ENCODE measurements at places on chromosomes 2 and 18. TPM values are rescaled to one million over a fixed set of nuclear protein-coding genes. Genes with fewer than 3 reads are reported as not detected.

GRCh38 chr2:15223887-15224286, 337.2 kb downstream of the NBAS start:
- H3K36me3 ChIP-seq = peaks cover 27% of the 10 kb centered on the region
- no peaks in the 10 kb centered on the region for H3K27me3 ChIP-seq
- H3K27ac ChIP-seq = no peak overlapping the region
- H3K4me1 ChIP-seq = no peaks in the 10 kb centered on the region
- no peak for DNase-seq

LHCGR gene
- not detected for total RNA-seq

DNA sequence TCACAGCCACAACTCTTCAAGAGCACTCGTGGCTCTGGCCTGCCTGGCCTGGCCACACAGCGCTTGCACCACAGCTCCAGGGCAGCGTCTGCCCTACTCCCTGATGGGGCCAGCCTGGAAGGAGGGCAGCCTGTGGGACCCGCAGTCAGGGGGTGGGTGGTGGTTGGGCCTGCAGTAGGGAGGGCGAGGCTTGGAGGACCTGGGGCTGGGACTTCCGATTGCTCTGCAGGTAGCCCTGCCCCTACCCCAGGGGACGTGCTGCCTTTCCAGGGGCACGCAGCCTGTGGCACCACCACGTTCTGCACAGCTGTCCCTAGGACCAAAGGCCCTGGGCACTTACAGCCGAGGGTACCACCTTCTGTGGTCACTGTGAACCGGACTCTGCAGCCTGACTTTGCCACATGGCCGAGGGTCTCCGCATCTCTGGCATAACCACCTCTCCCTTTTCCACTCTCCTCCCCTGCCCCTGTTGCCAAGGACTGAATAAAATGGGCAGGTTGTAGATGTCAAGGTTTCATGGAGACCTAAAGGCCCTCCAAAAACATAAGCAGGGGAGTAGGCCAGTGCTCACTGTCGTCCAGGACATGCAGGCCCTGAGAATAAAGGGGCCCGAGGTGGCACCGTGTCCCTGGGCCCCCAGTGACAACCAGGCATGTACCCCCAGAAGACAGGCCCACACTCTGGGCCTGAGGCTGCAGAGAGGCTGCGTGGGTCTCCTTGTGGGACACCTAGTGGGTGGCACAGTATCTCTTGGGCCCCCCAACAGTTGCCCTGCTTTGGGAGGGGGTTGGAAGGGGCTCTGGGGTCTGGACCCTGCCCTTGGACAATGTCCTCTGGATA, 87.3 kb downstream of the INHBB start:
- no peaks in the 10 kb centered on the region for H3K4me1 ChIP-seq
- no peaks in the 10 kb centered on the region for H3K36me3 ChIP-seq
- no peak for DNase-seq
- no peak overlapping the region for H3K4me3 ChIP-seq
- no peak overlapping the region for H3K27ac ChIP-seq

VWA3B gene
- not detected for total RNA-seq

TMEFF2 gene
- total RNA-seq = not detected

COLEC12 gene
- total RNA-seq = 12.2 TPM

- no peaks in the 10 kb centered on the region for H3K27me3 ChIP-seq
- no peak for DNase-seq
- H3K36me3 ChIP-seq = peaks cover 6% of the 10 kb centered on the region
- H3K27ac ChIP-seq = peak overlapping the region; percentile 37
These were observed 25.3 kb downstream of the CRIM1 start for GRCh38 chr2:36380624-36381481.

- no peaks in the 10 kb centered on the region for H3K36me3 ChIP-seq
- peaks cover 22% of the 10 kb centered on the region for H3K4me1 ChIP-seq
- peaks cover 7% of the 10 kb centered on the region for H3K27me3 ChIP-seq
- H3K4me3 ChIP-seq = peak within 1 kb of the TSS; percentile 65
- DNase-seq = no peak
These were observed at the start of gene TMEM163 for GRCh38 chr2:134718817-134719814. Gene TMEM163, minus strand, starts transcription at chr2:134719000.

CD8B gene
- 5.5 TPM for total RNA-seq

GRCh38 chr2:133063775-133064174, 393.8 kb upstream of the LYPD1 start:
- no peak overlapping the region for H3K4me3 ChIP-seq
- H3K36me3 ChIP-seq = no peaks in the 10 kb centered on the region
- H3K27ac ChIP-seq = no peak overlapping the region
- no peak for DNase-seq
- H3K27me3 ChIP-seq = no peaks in the 10 kb centered on the region

GRCh38 chr18:75477900-75478299, 50.4 kb upstream of the SMIM21 start:
- no peak overlapping the region for H3K4me3 ChIP-seq
- H3K36me3 ChIP-seq = no peaks in the 10 kb centered on the region
- H3K27ac ChIP-seq = no peak overlapping the region
- DNase-seq = no peak

GRCh38 chr18:26662996-26663395, 114.6 kb upstream of the KCTD1 start:
- no peak overlapping the region for H3K4me3 ChIP-seq
- no peak overlapping the region for H3K27ac ChIP-seq
- no peak for DNase-seq
- no peaks in the 10 kb centered on the region for H3K36me3 ChIP-seq

DNA sequence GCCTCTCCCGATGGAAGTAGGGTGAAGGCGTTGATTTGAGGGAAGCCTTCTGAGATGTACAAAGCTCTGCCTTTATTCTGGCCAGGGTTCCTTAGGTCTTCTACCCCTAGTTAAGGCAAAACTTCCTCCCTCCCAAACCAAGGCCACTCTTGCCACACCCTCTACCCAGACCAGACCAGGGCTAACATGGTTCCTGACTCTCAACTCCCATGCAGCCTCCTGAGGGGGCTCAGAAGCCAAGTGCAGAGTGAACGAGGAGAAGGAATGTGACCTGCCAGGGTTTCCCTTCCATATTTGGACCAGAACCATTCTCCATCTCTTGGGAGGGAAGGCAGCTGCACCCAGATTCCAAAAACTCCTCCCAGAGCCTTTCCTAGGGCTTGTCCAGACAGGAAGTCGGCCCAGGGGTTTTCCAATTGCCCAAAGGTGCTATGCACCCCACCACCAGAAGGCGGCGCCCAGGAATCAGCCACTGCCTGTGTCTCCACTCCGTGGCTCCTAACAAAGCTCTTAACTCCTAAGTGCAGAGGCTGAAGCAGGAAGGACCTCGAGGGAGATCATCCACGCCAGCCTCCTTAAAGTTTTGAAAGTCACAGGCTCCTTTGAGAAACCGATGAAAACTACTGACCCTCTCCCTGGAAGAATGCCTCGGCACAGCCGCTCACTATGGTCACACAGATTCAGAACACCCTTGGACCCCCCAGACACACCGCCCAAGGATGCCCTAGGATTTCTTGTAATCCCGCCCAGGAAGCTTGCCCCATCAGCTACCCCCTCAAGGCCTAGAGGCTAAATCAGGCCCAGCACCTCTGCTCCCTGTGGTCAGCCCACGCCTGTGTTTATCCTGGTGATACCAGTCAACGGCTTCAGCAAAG, 157.8 kb downstream of the SMAD2 start:
- H3K27me3 ChIP-seq = no peaks in the 10 kb centered on the region
- no peaks in the 10 kb centered on the region for H3K4me1 ChIP-seq
- no peak for DNase-seq
- H3K27ac ChIP-seq = no peak overlapping the region
- no peak overlapping the region for H3K4me3 ChIP-seq
- H3K36me3 ChIP-seq = no peaks in the 10 kb centered on the region

GRCh38 chr2:25041307-25041927, 459 bp upstream of the EFR3B start:
- H3K27ac ChIP-seq = peak overlapping the region; percentile 62
- no peaks in the 10 kb centered on the region for H3K36me3 ChIP-seq
- peaks cover 40% of the 10 kb centered on the region for H3K27me3 ChIP-seq
- H3K4me1 ChIP-seq = peaks cover 14% of the 10 kb centered on the region
- DNase-seq = no peak

- peaks cover 11% of the 10 kb centered on the region for H3K4me1 ChIP-seq
- no peak overlapping the region for H3K4me3 ChIP-seq
- H3K27me3 ChIP-seq = no peaks in the 10 kb centered on the region
- no peak overlapping the region for H3K27ac ChIP-seq
- H3K36me3 ChIP-seq = no peaks in the 10 kb centered on the region
These were observed 389.8 kb downstream of the FIGN start for GRCh38 chr2:163345795-163346573.

GRCh38 chr18:31634331-31634713, 42.6 kb downstream of the TTR start:
- peaks cover 10% of the 10 kb centered on the region for H3K36me3 ChIP-seq
- H3K4me3 ChIP-seq = no peak overlapping the region
- DNase-seq = no peak
- no peak overlapping the region for H3K27ac ChIP-seq
- no peaks in the 10 kb centered on the region for H3K27me3 ChIP-seq
- H3K4me1 ChIP-seq = no peaks in the 10 kb centered on the region

DNA sequence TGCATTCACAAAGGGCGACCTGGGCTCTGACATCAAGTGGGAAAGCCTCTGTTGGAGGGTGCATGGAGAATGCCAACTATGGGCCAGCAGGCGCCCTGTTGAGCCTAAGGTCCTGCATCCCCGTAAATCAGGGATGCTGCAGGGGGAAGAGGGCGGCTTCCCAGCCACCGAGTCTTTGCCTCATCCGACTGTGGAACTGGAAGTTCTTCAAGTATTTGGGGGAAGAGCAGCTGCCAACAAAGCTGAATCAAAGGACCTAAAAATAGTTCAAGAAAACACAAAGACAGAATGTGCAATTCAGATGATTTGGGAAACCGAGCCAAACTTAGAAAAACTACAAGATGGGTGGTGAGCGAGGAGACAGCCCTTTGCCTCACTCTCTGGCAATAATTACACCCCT, 281.1 kb upstream of the MGAT5 start:
- no peak overlapping the region for H3K27ac ChIP-seq
- no peak for DNase-seq
- H3K4me1 ChIP-seq = no peaks in the 10 kb centered on the region
- no peaks in the 10 kb centered on the region for H3K36me3 ChIP-seq

GMPPA gene
- total RNA-seq = 31.1 TPM

- H3K27ac ChIP-seq = no peak overlapping the region
- no peak overlapping the region for H3K4me3 ChIP-seq
- H3K4me1 ChIP-seq = no peaks in the 10 kb centered on the region
- H3K36me3 ChIP-seq = no peaks in the 10 kb centered on the region
- DNase-seq = no peak
- no peaks in the 10 kb centered on the region for H3K27me3 ChIP-seq
These were observed 92.3 kb downstream of the CCBE1 start for GRCh38 chr18:59604877-59605276.

CPLX4 gene
- not detected for total RNA-seq

DNA sequence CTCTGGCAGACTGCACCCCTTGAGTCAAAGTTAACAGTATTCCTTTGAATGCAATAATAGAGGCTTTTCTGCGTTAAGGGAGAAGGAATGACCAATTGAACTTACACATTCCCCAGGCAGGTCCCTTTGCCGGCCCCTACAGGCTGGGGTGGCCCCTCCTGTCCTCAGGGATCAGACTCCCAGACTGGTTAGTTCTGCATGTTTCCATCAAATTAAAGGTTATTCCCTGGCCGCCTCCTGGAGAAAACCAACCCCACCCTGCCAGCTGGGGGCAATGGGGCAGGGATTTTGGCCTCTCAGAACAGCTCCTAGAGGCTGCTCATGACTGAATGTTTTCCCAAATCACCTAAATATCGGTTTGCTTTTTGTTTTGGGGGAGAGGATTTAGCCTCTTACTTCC, 199.6 kb downstream of the MGAT5 start:
- no peaks in the 10 kb centered on the region for H3K4me1 ChIP-seq
- H3K4me3 ChIP-seq = no peak overlapping the region
- H3K27me3 ChIP-seq = no peaks in the 10 kb centered on the region
- no peak overlapping the region for H3K27ac ChIP-seq
- H3K36me3 ChIP-seq = peaks cover 20% of the 10 kb centered on the region

DNA sequence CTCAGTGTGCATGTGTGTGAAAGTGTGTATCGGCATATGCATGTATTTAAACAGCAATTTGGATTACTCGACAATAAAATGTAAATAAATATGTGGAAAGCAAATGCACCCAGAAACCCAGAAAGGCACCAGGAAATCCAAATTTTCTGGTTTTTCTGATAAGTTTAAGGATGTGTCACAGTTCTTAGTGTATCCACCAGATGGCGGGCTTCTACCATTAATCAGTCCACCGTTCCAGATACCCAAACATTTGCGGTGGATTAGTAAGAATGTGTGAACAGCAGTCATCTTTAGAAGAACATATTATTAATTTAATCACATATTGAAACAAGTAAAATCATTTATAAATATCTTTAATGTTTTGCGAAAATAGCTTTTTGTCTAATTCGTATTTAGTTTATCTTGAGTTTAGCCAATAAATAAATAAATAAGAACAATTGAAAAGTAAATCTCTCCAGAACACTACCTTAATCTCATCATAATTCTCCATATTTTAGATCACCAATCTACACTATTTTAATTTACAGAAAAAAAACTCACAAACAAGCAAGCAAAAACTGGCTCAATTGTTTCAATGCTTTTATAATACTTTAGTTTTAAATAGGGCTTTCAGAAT, 298.9 kb downstream of the DSEL start:
- DNase-seq = no peak
- H3K36me3 ChIP-seq = no peaks in the 10 kb centered on the region
- no peaks in the 10 kb centered on the region for H3K27me3 ChIP-seq
- H3K4me3 ChIP-seq = no peak overlapping the region
- no peak overlapping the region for H3K27ac ChIP-seq
